Epithelial cell of prostate (primary cell): ENCODE measurements at places on chromosomes 16 and 17.

- DNase-seq: no peak
Measured at GRCh38 chr17:34131386-34131785, 123.7 kb upstream of the CCL2 start.

DNA sequence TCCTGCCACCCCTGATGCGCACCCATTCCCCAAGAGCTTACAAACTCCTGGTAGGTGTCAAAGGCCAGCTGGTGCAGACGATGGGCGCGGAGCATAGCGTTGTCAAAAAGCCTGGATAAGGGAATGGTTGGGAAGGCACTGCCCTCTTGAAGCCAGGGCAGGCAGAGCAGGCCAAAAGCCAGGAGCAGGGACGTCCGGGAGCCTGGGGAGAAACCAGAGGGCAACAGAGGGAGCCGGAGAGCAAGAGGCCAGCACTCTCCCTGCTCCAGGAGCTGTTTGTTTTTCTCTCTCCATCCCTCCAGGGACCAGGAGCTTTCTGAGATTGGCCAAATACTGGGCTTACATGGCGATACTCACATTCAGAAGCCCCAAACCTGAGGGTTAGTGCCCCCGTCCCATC, 334 bp downstream of the GH1 start:
- no peak for DNase-seq

GRCh38 chr17:55121268-55121667, 143.5 kb upstream of the HLF start:
- no peak for DNase-seq

DNA sequence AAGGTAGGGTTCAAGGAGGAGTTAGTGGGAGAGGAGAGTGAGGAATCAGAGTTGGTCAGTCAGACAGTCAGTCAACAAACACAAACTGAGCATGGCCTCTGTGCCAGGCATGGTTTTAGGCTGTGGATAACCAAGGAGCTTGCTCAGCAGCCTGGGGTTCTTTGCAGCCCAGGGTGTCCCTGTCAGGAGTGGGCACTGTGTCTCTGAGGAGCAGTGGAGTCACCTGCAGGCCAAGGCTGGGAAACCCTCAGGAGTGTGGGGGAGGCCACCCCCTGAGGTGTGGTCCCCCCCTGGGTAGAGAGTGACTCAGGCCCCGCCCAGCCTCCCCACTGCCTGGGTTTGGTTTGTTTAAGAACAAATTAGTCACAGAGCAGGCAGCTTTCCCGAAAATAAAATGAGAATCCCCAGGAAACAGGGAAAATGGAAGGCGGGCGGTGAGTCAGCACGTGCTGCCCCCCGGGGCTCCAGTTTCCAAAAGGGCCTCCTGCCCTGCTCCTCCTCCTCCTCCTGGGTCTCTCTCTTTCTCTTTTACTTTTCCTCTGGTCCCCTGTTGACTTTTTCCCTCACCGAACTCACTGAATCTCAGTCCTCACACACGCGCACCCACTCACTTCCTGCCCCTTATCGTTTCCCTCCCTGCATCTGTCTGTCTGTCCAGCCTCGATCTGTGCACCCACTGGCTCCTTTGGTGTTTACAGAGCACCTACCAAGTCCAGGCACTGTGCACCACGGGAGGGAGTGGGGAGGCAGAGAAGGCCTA, 44.3 kb downstream of the SOCS3 start:
- DNase-seq: no peak

- no peak for DNase-seq
Measured at GRCh38 chr17:10824874-10825273, 13.0 kb downstream of the PIRT start.

- no peak for DNase-seq
Measured at GRCh38 chr17:50189550-50190292, 11.7 kb downstream of the COL1A1 start.

DNA sequence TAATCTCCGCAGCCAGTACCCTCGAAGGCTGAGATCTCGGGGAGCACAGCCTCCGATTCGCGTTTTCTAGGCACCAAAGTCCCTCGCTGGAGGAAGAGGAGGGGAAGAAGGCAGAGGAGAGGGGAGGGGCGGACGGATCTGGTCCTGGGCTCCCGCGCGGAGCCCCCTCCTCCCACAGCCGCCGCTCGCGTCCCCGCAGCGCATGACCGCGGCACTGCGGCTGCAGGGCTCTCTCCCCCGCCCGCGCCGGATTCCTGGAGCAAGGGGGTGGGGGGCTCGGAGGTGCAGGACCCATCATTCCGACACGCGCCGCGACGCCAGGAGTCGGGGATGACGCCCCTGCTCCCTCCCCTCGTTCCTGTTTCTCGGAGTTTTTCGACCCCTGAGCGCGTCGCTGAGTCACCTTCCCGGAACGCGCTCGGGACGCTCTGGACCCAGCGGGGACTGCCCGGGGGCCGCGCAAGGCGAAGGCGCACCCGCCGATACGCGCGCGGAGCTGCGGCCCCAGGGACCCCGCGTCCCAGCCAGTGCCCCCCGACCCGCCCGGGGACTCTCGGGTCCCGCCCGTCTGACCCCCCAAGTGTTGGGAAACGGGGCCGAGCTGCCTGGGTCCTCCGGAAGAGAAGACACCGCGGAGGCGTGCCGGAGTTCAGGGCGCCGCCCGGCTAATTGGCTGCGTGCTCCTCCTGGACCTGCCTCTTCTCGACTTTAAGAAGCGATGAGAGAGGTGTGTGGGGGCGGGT, 1.4 kb upstream of the SPHK1 start:
- peak; percentile 33 for DNase-seq

- DNase-seq: no peak
Measured at GRCh38 chr16:57062329-57062728, 30.1 kb upstream of the CPNE2 start.

DNA sequence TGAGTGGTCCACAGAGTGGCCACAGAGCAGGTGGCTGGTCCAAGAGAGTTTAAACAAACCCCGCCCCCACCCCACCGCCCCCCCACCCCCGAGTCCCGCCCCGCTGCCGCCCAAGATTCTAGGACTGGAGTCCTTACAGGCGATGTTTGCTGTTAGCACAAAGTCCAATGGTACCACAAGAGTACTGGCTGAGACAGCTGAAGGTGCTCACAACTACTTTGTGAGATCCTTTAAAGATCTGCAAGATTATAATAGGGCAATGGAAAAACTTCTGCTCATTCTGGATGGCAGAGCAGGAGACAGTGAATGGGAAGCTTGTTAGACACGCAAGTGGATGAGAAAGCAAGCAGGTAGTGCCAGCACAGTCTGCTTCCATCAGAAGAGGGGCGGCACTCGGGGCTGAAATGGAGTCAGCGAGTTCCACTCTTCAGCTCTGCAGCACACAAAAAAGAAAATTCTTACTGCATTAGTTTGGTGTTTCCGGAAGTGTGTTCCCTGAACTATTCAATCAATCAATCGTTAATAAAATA, 4.7 kb upstream of the TEKT3 start:
- DNase-seq: no peak

- DNase-seq: no peak
Measured at GRCh38 chr16:13519871-13520270, 400.1 kb upstream of the ERCC4 start.

DNA sequence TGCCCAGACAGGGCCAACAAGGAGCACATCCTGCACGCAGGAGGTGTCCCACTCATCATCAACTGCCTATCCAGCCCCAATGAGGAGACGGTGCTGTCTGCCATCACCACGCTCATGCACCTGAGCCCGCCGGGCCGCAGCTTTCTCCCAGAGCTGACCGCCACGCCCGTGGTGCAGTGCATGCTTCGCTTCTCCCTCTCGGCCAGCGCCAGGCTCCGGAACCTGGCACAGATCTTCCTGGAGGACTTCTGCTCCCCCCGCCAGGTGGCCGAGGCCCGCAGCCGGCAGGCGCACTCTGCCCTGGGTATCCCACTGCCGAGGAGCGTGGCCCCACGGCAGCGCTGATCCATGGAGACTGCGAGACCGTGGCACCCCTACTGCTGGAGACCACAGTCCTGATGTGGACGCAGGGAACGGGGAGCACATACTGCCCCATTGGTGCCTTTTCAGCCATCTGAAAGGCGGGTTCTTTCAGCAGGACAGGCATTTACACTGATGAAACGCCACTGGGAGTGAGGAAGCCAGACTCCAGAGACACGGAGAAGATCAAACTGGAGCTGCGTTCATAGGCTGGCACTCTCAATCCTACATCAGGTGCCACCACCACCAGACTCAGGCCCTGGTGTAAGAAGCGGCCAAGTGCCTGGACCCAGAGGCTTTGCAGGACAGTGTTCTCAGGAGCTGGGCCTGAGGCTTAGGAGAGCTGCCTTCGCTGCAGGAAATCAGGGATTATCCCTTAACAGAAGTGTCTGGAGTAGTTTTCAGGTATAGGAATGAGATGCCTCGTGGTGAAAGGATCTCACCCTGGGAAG, 2.6 kb downstream of the NT5C start:
- DNase-seq: no peak
